ENCODE measurements at places on chromosomes 16 and 17.

- no peak for DNase-seq
Observed at GRCh38 chr17:31415004-31415454, 23.6 kb downstream of the RAB11FIP4 start.

- peak; percentile 65 for DNase-seq
Observed at GRCh38 chr17:58006560-58006923, 504 bp downstream of the SRSF1 start.

- DNase-seq: no peak
Observed at GRCh38 chr16:3974751-3975150, 94.2 kb upstream of the CREBBP start.

- peak; percentile 11 for DNase-seq
Observed at GRCh38 chr16:30005341-30006094, 5.3 kb downstream of the DOC2A start.

- DNase-seq: no peak
Observed at GRCh38 chr17:57561072-57561861, 183.8 kb downstream of the CCDC182 start.

- peak; percentile 71 for DNase-seq
Observed at GRCh38 chr16:84599521-84600202, 18.2 kb downstream of the COTL1 start.

DNA sequence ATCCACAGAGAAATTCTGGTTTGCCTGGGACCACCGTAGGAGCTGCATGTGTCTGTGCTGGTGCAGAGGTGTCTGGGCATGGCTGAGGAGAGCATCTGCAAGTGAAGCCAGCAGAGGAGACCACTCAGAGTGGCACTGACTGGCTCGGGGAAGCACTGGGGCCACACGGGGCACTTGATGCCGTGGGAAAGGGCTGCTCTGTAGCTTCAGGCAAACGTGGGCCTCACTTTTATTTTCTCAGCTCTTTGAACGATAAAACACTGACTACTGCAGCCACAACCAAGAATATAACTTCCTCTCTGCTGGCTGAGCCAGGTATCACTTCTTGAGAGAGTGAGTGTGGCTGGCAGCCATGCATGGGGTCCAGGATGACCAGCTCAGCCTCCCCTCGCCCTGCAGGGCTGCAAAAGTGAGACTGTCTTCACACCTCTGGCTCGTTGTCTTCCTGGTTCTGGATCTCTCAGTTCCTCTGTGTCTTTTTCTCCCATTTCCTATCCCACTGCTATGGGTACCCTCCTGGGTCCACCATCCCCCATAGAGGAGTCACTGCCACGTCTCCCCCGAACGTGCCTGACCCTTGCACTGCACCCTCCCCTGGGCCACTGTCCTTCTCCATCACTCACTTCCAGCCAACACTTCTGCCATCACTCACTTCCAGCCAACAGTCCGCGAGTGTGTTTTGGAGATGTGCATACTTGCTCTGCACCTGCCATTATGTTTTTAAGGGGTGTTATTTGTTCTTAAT is 201.4 kb upstream of the CHMP6 start:
- DNase-seq: no peak

GRCh38 chr16:568401-569258 is 1.1 kb upstream of the PIGQ start:
- DNase-seq: no peak

DNA sequence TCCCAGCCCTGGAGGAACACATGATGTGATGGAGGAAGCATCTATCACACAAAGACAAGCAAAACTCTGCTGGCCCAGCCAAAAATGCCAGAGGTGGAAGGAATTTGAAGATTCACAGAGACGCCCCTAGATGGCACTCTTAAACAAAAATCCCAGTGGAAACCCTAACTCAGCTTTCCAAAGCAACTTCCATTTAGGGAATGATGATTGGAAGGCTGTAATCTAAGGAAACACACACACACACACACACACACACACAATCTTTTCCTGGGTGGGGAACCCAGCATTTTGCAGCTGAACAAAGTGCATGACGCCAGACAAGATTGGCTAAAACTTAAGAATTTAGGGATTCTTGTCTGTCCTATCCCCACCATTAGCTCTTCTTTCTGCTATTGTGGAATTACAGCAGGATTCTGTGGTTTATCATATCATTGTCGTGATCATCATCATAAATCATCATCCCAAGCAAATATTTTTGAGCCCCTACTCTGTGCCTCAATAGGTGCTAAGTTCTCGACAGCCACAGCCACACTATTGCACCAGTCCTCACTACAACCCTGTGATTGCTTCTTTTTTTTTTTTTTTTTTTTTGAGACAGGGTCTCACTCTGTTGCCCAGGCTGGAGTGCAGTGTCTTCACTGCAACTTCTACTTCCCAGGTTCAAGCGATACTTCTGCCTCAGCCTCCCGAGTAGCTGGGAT is 1.6 kb upstream of the LDAF1 start:
- DNase-seq: peak; percentile 54

DNA sequence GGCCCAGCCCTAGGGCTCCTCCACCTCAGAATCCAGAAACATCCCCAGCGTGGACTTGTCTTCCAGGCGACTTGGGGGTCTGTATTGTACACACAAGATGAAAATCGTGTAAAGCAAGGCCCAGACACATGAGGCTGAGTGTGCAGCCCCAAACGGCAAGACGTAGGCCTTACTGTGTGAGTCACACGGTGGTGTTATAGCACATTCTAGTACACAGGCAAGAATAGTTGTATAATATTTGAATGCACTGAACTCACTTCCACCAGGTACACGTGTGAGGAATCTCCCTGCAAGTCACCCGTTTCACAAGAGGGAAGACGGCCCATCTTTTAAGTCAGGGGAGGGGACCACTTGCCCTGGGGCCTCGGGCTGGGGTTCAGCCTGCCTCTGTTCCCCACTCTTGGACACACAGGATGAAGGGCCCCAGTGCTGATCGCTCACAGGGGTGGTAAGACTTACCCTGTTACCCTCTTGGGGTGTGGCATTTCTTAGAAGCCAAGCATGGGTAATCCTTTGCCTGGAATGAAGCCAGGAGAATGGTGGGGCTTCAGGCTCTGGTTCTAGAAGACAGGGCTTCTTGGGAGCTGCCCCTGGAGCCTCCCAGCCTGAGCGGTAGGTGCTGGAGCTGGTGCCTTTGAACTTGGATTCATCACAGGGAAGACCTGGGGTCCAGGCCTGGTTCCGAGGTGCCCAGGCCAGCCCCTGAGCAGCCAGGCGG is 71.3 kb downstream of the SREBF1 start:
- no peak for DNase-seq

DNA sequence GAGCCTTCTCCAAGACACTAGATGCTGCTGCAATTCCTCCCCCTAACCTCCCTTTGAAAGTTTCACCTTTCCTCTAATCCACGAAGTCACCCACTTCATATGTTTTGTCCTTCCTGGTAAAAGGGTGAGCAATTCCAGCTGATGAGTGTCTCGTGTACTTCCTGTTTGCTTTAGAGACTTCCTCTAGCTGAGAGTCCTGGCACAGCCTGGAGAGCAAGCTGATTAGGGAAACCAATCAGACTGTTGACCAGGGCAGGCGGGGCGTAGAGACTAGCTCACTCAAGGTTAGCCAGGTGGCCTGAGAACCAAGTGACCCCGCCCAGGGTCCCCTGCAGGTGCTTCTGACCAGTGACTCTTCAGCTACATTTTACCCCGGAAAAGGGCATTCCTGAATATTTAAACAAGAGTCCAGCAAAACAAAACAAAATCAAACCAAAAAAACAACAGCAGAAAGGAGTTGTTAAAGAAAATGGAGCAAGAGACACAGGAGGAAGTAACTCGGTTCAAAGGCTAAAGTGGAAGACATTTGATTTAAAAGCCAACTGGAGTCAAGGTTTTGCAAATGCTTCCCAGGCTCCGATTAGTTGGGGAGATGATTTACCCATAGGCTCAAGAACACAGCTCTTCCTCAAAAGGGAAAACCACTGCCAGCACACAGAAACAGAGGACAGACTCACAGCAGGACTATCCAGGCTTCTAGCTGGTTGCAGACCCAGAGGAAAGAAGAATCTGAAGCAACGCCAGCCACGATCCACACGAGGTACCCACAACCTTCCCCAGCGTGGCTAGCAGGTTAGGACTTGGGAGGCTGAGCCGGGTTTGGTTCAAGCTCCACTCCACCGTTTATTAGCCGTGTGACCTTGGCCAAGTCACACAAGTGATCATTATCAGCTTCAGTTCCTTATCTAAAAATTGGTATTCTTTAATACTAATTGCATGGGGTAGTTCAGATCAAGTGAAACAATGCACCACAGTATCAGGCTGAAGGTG is 13.4 kb downstream of the HSPB9 start:
- DNase-seq: no peak

- no peak for DNase-seq
Observed at GRCh38 chr16:55333684-55334083, 9.7 kb downstream of the IRX6 start.

GRCh38 chr16:15493466-15494180 is 59.2 kb downstream of the BMERB1 start:
- no peak for DNase-seq

GRCh38 chr16:65965628-65966027 is 400.9 kb upstream of the CDH5 start:
- DNase-seq: no peak

GRCh38 chr16:30033270-30033669 is 2.2 kb upstream of the TLCD3B start:
- no peak for DNase-seq

- DNase-seq: no peak
Observed at GRCh38 chr16:48536614-48537200, 73.3 kb downstream of the N4BP1 start.

All from globus pallidus (tissue), 1 donor.